Common myeloid progenitor, CD34-positive (primary cell): ENCODE measurements at places on chromosomes 12 and 14.

GRCh38 chr12:12380949-12381593 is 24.2 kb downstream of the BORCS5 start:
- no peak for DNase-seq

GRCh38 chr14:99874306-99874705 is 81.1 kb downstream of the EML1 start:
- DNase-seq = no peak

- no peak for DNase-seq
These were observed 27.2 kb downstream of the DDX51 start for GRCh38 chr12:132116709-132117557.

DNA sequence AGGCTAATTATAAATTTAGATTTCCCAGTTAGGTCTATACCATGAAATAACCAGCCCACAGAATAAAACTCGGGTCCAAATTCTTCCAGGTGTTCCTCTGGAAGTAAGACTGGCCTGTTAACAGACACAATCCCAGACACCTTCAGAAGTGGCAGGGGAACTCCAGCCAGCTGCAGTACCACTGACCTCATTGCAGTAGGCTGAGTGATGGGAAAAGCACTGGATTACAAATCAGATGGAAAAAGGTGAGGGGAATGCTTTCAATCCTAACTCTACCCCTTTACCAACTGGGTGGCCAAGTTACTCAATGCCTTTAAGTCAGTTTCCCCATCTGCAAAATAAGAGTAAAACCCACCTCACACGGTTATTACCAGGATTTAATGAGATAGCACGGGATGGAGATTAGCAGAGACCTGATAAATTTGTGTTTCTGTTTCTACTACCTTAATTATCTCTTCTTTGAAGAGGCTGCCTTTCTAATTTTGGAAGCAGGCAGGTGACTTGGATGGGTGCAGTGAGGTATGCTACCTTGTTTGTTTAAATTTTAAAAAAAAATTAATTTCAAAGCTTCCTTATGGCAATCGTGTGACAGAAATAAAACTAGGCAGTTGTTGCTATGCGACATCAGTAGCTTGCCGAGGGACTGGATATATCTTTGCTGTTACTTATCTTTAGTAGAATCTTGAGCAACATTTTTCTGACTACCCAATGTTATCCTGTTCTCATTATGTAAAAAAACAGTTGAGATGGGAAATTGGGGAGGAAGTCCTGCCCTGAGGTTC is 167.3 kb upstream of the GRIN2B start:
- no peak for DNase-seq

DNA sequence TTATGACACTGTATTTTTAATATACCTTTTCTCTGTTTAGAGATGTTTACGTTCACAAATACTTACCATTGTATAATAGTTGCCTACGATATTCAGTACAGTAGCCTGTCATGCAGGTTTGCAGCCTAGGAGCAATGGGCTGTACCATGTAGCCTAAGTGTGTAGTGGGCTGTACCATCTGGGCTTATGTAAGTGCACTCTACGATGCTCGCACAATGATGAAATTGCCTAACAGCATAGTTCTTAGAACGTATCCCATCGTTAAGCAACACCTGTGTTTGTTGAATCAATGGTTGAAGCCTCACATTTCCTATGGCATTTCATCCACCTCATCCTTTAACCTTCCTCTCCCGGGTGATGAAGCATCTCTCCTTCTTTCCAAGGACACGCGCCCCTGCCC is 12.5 kb upstream of the EML1 start:
- no peak for DNase-seq

GRCh38 chr12:21301-22189 is 45.0 kb upstream of the IQSEC3 start:
- DNase-seq = no peak

- no peak for DNase-seq
These were observed 601.8 kb downstream of the SLC16A7 start for GRCh38 chr12:60197589-60197988.

GRCh38 chr12:102120886-102121285 is 903 bp downstream of the PARPBP start:
- DNase-seq = peak; percentile 6

GRCh38 chr12:70383484-70383883 is 17.4 kb downstream of the KCNMB4 start:
- DNase-seq = no peak

GRCh38 chr12:68007466-68007865 is 18.2 kb downstream of the IFNG-AS1 start:
- DNase-seq = no peak

- peak; percentile 68 for DNase-seq
These were observed 73.3 kb downstream of the NCOR2 start for GRCh38 chr12:124493809-124494750.

- DNase-seq = no peak
These were observed 52.1 kb downstream of the KIF26A start for GRCh38 chr14:104190396-104191000.

- DNase-seq = peak; percentile 82
These were observed 266.4 kb upstream of the USP15 start for GRCh38 chr12:61993734-61994345.

DNA sequence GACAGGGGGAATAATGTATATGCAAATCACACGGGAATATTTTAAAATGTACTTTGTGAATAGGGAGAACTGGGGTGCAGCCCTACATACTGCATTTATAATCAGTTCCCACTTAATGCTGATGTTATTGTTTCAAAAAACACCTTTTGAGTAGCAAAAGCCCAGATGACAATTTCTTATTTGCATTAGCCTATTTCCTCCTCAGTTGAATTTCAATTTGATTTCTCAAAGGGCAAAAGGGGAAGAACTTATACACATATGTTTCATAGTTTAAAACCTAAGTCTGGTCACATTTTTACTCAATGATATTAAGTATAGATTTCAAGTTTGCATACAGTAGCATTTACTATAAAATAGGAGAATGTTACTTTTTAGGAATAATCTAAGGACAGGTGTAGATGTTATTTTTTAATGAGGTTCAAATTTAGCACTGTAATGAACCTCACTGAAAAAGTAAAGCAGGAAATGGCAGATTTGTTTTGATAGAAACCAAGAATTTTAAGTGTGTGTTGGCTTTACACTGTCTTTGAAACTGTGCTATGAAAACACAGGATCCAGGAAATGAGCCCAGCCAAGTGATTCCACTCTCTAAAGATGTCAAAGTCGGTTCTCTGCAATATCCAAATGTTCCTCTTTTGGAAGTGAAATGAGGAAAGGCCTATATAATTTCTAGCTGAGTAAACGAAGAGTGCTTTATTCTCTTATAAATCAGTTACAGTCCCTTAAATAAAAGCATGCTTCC is 367.4 kb downstream of the BTG1 start:
- DNase-seq = no peak

GRCh38 chr12:85237327-85237726 is 42.7 kb upstream of the ALX1 start:
- DNase-seq = no peak

DNA sequence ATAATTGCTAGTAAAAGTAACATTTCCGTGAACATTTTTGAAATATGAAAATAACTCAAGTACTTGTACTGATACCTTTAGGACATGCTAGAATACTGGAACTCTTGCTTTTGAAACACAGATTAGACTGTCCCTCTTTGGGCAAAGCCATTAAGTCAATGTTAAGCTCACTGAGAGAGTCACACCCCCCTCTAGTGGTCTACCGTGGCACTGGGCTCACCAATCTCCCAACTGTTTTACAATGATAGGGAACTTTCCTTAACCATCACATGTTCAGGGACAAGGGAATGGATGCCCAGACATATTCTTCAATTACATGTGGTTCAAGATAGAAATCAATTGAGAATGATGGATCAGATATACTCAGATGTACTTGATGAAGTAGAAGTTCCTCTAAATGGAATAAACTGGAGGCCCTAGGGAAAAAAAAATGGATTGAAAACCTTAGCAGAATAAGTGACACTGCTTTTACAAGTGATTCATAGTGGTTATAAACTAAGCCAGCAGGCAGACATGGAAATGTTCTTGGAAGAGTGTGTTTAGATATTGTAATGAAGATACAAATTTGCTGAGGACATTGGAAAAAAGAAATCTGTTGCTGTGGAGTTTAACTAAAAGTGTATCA is 17.8 kb downstream of the NANOG start:
- DNase-seq = peak; percentile 75

- no peak for DNase-seq
These were observed 138.5 kb downstream of the DICER1 start for GRCh38 chr14:95018821-95019220.

DNA sequence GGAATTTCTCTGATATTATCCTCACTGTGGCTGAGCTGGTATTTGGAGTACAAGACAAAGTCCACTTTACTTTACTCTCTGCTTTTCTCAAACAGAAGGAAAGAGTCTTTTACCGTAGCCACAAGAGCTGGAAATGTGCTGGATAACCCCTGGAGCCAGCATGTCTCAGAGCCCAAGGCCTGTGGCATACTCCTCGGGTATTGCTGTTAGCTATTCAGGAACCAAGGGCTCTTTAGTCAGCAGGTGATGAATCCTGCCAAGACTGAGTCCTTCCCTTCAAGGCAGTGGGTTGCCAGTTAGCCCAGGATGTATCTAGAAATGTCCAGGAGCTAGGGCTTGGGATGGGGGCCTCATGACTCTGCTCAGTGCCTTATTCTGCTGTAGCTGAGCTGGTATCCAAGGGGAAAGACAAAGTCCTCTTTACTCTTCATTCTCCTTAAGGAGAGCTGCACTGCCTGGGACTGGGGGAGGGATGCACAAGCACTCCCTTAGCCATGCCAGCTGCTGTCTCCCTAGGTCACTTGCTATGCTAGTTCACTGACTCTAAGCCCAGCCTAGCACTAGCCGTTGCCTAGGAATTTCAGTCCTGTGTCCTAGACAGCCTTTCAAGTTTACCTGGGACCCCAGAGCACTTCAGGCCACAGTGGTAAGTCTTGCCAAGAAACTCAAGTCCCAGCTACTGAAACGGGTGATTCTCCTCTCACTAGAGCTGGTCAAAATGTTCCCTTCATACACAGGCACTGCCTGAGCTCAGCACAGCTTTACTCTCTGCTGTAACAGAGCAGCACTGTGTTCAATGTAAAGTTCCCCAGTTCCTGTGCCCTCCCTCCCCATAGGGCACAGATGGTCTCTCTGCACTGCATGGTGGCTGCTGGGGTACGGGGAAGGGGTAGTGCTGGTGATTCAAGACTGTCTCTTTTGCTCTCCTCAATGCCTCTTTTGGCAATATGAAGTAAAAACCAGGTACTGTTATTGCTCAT is 136.4 kb downstream of the SLC35F4 start:
- DNase-seq = no peak

DNA sequence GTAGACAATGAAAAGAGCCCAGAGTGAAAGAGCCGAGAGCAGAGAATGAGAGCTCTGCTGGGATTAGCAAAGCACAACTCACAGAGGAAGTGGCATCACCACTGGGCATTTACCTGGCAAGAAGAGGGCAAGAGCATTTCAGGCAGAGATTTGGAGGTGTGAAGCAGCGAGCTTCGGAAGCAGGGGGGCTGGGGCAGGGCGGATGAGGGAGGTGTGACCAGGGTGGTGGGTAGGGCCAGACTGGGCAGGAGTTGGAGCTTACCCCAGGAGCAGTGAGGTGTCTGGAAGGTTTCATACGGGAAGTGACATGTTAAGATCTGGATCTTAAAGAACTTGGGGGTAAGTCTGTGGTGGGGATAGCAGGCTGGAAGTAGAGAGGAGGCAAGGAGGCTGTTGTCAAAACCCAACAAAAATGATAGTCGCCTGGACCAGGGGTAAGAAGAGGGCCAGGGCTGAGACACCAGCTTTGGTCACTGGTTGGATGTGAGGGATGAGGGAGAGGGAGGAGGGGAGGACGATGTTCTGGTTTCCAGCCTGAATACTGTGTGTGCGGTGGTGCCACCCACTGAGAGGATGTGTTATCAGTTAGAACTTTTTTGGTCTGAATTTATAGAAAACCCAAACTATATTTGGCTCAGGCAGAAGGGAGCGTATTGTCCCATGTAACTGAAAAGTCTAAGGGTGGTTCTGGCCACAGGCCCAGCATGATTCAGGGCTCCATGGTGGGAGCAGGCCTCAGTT is 5.2 kb downstream of the SMIM41 start:
- no peak for DNase-seq

DNA sequence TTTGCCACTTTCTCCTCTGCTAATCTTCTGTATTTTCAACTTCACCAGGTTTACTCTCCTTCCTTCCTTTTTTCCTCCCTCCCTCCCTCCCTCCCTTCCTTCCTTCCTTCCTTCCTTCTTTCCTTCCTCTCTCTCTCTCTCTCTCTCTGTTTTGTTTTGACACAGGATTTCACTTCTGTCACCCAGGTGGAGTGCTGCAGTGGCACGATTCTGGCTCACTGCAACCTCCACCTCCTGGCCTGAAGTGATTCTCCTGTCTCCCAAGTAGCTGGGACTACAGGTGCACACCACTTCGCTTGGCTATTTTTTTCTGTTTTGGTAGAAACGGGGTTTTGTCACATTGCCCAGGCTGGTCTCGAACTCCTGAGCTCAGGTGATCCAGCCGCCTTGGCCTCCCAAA is 181.2 kb upstream of the BTG1 start:
- no peak for DNase-seq

DNA sequence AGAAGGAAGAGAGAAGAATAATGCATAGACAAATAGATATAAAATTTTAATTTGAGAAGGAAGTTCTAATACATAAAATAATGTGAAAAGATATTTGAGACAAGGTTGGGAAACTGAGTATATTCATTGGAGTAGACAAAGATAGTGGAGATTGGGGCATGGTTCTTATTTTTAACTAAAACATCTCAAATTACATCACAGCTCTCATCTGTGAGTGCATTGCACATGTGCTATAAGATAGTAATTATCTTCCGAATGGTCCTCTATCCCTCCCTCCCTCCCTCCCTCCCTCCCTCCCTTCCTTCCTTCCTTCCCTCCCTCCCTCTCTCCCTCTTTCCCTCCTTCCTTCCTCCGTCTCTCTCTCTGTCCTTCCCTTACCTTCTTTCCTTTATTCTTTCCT is 1104.0 kb upstream of the FLRT2 start:
- no peak for DNase-seq

- DNase-seq = no peak
These were observed 7.4 kb downstream of the WNT1 start for GRCh38 chr12:48985475-48985897.

GRCh38 chr12:122437656-122438121 is 15.2 kb upstream of the CLIP1 start:
- no peak for DNase-seq

- no peak for DNase-seq
These were observed 38.9 kb downstream of the FOXN3 start for GRCh38 chr14:89378119-89378518.

DNA sequence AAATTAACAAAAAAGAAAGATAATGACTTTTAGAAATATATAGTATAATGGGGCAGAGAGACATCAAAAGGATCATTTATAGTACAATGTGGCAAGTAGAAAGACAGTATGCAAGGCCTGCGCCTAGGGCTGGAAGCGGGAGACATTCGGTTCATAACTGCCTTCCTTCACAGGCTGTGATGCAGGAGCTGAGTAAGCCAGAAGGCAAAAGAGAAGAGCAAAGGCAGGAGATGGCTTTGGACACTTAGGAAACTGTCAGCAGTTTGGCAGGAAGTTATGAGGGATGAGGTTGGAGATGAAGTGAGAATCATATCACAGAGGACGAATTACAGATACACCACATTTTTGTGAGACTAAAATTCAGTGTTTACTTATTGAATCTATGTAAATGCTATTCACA is 97.8 kb downstream of the EPS8 start:
- no peak for DNase-seq

- DNase-seq = peak; percentile 45
These were observed at the start of gene KDM2B for GRCh38 chr12:121580959-121581685. TSS of gene KDM2B (minus strand) at chr12:121581023. CDS start at chr12:121580911, 112 bp downstream.

GRCh38 chr14:74347795-74348100 is 523 bp upstream of the VRTN start:
- no peak for DNase-seq

GRCh38 chr12:110850762-110851161 is 4.0 kb downstream of the CCDC63 start:
- DNase-seq = no peak
